ENCODE measurements at places on chromosomes 5 and 9.

DNA sequence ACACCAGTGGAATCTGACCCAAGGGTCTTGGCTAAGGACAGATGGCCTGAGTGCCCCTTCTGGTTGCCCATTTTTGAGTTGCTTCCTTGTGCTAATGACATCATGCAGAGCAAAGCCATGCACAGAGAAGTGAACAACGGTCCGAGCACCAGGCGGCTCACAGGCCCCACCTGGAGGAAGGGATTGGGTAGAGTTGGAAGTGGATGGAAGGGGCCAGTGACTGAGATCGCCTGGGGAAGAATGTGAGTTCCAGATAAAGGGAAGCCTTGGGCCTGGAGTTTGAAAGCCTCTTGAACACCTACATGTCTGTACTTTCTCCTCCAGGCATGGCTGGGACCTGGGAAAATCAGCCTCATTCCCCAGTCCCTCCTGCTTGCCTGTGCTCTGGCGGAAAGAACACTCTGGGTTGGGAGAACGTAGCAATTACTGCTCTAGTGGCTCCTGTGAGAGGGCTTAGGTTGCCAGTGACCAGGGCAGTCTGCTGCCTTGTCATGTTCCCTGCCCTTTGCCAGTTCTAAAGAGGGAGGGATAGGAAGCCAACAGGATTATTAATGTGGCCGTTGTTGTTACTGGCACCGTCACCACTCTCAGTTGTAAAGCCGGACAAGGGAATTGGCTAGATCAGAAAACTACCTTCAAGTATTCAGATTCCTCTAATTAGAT is 62.5 kb upstream of the PTPN3 start:
- DNase-seq: no peak

- DNase-seq: no peak
Measured at GRCh38 chr9:136921307-136921706, 23.2 kb downstream of the FBXW5 start.

DNA sequence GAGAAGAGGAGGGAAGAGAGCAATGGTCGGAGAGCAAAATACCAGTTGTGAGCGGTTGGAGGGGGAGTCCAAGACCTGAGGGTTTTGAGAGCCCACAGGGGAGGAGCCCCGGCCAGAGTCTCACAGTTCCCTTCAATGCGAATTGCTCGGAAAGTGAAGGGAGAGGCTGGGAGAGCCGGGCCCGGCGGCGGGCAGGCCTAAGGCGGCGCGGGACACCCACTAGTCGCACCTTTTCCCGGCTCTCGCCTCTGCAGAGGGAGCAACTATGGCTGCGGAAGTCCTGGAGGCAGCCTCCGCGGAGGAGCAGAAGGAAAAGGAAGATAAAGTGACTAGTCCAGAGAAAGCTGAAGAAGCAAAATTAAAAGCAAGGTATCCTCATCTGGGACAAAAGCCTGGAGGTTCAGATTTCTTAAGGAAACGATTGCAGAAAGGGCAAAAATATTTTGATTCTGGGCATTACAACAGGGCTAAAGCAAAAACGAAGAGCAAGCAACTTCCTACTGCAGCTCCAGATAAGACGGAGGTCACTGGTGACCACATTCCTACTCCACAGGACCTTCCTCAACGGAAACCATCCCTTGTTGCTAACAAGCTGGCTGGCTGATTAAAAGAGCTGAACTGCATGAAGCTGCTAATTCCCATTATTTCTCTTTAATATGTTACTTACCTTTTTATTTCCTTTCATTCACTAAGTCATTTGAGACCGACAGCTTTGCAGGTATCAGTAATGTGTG is 6.5 kb upstream of the BTNL3 start:
- no peak for DNase-seq

- no peak for DNase-seq
Measured at GRCh38 chr9:73434826-73435225, 283.2 kb downstream of the ANXA1 start.

DNA sequence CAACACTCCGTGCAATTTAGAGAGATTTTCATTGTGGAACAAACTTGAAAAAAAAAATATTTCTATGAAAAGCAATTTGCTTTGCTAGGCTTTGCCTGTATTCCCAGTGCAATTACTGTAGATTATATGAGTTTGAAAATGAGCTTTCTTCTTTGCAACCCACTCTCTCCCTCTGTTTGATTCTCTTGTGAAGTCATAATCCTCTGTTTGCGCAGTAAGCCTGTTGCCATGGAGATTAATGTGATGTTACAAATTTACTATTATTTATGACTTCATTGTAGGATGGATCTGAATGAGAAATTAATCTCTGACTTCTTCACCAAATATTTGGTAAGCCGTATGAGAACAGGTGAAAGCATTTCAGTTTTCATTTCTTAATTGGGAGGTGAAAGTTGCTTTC is 320.3 kb downstream of the SPATA31D1 start:
- no peak for DNase-seq

- peak; percentile 67 for DNase-seq
Measured at GRCh38 chr5:139394123-139394653, 716 bp downstream of the PROB1 start.

DNA sequence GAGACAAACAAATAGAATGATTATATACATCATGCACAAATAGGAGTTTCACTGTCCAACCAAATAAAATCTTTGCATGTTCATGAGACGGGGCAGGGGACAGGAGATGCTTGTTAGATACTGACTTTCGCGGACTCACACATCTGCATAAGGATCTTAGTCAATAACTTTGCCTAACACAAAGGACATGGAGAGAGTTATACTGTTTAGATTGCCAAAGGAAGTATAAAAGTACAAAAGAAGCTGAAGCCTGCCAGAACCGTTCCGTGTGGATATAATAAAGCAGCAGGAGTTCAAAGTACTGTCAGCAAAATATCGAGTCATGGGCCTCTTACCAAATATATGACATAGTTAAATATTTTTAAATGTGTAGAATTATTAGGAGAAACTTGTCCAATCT is 1148.4 kb downstream of the EFNA5 start:
- no peak for DNase-seq

DNA sequence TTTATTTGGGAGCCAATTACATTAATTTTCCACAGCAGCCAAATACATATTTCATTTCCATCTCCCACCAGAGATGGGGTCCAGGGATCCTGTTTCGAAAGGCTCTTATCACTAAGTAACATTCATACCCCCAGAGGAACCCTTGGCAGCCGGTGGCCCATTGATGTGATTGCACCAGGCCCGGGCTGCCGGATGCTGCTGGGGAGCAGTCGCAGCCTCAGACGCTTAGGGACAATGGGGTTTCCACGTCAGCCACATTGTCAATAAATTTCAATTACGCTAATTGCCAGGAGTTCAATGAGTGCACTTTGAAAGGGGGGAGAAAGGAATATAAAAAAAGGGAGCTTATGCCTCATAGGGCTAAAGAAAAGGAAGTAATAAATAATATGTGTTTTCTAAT is 478.8 kb upstream of the ADAMTS16 start:
- no peak for DNase-seq

GRCh38 chr5:122941737-122942136 is 94.8 kb downstream of the PPIC start:
- DNase-seq: no peak

- no peak for DNase-seq
Measured at GRCh38 chr9:79774356-79774755, 202.6 kb downstream of the TLE4 start.

DNA sequence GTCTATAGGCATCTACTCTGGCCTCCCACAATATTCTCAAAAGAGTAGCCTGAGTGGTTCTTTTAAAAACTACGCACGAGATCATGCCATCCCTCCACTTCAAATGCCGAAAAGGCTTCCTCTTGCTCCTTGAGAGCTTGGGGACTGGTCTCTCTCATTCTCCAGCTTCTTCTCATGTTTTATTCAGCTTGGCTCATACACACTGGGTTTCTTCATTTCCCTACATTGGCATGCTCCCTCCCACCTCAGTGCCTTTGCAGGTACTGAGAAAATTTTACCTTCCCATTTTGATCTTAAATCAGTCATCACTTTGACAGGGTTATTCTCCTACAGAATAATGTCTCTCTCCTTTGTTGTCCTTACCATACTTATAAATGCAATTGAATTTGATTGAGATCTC is 20.4 kb downstream of the PRLR start:
- DNase-seq: no peak

- DNase-seq: peak; percentile 79
Measured at GRCh38 chr9:137461663-137462395, 2.7 kb upstream of the NSMF start.

DNA sequence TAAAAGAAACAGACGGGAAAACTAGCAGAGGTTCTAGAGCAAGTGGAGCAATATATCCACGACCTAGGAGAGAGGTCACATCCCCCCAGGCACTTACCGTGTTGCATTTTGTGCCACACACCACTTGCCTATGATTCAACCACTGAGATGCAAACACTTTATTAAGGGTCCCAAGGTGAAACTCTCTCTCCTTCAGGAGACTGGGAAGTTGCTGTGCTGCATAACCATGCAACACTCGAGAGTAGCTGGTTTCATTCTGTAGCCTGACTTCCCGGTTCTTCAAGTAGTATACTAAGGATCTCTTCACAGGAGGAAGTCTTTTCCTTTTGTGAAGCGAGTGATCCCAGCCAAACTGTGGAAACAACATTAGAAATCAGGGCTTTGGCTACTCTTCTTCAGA is 1.6 kb downstream of the DCAF12 start:
- no peak for DNase-seq

DNA sequence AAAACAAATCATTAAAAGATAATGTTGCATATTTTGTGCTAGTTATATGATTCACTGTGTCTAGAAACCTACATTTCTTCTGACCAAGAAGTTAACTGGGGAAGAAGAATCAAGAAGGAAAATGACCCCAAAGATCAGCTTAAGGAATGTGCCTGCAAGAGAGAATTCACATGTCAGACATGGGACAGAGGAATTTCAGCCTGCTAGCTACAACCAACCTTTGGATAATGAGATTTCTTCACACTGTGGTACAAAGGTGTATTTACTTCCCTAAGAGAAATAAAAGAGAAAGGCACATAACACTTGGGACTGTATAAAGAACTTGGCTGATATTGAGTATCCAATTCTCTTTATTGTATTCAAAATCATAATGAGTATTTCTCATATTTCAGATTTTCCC is 39.6 kb upstream of the ELL2 start:
- no peak for DNase-seq

- DNase-seq: no peak
Measured at GRCh38 chr9:110615498-110615897, 36.0 kb upstream of the SVEP1 start.
